ENCODE measurements at places on chromosomes 2 and 18. TPM values are rescaled to one million over a fixed set of nuclear protein-coding genes. Genes with fewer than 3 reads are reported as not detected.

The ZNF892 gene
- 8.6 TPM for total RNA-seq

The CNGA3 gene
- under 0.01 TPM for total RNA-seq

The RBM43 gene
- 6.6 TPM for total RNA-seq

The POTEI gene
- 1.2 TPM for total RNA-seq

The RNF138 gene
- 20.8 TPM for total RNA-seq

The UGP2 gene
- total RNA-seq = 204 TPM

- no peak for DNase-seq
Measured at GRCh38 chr2:21804151-21804550, 680.4 kb downstream of the TDRD15 start.

The LOXL3 gene
- total RNA-seq = 3.7 TPM

DNA sequence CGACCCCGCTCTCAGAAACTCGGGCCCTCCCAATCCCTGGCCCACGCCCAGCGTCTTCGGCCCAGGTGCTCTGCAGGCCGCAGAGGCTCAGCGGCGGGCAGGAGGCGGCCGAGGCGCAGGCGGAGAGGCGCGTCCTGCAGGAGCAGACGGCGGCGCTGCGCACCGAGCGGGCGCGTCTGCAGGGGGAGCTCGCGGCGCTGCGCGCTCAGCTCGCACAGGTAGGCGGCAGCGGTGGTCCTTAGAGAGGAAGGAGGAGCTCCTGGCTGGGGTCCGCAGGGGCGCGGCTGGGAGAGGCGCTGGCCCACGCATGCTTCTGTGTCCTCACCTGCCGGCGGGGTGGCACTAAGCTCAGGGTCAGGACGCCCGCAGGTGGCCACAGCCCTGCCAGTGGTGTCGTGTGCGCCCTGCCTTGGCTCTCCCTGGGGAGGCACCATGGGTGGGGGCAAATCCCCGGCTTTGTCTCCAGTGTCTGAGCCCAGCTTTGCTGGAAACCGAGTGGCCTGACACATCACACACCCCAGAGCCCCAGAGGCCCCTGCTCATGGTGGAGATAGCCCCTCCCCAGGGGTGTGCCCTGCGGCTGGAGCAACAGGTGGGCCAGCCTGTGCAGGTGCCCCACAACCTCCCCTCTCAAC, 14.9 kb upstream of the SNED1 start:
- no peak for DNase-seq
